ENCODE measurements at places on chromosomes 2 and 18.

DNA sequence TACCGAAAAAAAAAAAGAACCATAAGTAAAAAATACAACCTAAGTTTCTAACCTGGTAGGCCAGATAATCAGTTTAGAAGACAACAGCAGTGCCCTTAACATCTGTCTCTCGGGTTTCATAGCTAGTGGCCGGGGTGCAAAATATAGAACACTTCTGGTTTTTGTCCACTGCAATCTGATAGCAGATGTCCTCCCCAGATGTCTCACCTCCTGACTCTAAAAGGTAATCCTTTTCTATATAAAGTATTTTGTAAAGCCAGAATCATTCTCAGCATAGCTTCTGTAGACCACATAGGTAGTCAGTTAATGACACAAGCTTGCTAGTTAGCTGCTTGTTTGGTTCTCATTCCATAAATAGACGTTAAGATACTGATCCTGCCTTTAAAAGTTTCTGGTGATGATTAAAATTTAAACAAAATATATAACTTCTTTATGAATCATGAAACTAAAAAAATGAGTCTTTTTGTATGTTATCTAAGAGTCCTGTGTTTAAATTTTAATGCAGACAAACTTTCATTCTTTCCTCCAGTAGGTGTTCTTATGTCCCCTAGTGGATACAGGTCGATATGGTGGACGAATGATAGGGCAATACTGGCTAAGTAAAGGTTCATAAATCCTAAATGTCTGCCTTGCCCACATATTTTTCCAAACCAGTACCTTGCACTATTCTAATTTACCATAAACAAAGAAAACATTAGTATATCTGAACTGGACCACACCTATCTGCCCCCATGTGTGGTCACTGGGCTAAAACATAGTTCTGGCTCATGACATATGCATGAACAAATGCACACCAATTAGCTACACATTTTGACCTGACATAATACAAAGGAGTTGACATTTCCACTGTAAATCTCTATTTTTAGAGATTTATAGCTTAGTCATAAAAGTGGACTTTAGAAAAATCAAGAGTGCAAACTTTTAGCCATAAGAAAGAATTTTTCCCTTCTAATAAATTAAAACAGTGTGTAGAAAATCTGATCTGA, 171.0 kb downstream of the SRBD1 start:
- no peak for DNase-seq

- DNase-seq: no peak
Observed at GRCh38 chr2:68566362-68566761, 77.0 kb upstream of the PROKR1 start.

- DNase-seq: no peak
Observed at GRCh38 chr18:75544496-75544895, 117.0 kb upstream of the SMIM21 start.

DNA sequence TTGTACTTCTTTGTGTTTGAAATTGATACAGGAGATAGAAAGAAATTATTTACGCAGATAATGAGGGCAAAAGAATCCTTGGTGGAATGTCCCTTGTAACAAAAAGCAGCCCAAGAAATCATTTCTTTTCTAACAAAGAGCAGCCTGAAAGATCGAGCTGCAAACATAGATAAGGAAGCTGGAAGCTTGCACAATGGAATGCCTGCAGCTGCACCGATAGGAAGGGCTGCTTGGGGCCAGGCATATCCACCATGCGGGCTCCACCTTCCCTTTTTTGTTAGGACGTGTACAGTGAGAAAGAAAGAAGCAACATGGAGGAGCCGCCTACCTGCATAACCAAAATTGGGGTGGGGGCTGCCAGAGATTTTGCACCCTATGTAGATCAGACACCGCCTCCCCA, 568.7 kb downstream of the METTL4 start:
- no peak for DNase-seq

DNA sequence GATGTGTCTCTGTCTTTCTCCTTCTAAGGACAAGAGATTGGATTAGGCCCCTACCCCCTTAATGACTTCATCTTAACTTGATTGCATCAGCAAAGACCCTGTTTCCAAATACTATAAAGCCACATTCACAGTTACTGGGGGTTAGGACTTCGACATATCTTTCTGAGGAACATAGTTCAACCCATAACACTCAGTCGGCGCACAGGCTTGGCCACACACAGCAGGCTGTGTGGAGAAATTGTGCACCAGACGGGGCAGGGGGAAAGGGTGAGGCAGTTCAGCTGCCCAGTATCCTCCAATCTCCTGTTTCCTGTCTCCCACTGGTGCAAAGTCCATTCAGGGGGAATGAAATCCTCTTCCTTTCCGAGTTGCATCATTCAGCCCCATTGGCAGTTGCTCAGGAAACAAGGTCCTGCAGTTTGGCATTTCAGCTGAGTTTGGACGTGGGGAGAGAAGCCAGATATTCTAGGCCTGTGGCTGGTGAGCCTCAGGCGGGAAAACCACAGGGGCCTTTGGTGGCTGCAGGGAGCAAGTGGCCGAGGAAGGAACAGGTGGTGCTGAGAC, 9.4 kb upstream of the RAPGEF4 start:
- no peak for DNase-seq

DNA sequence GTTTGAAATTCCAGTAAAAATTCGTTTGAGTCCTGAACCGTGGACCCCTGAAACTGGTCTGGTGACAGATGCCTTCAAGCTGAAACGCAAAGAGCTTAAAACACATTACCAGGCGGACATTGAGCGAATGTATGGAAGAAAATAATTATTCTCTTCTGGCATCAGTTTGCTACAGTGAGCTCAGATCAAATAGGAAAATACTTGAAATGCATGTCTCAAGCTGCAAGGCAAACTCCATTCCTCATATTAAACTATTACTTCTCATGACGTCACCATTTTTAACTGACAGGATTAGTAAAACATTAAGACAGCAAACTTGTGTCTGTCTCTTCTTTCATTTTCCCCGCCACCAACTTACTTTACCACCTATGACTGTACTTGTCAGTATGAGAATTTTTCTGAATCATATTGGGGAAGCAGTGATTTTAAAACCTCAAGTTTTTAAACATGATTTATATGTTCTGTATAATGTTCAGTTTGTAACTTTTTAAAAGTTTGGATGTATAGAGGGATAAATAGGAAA, 80.7 kb downstream of the ACSL3 start:
- DNase-seq: no peak

DNA sequence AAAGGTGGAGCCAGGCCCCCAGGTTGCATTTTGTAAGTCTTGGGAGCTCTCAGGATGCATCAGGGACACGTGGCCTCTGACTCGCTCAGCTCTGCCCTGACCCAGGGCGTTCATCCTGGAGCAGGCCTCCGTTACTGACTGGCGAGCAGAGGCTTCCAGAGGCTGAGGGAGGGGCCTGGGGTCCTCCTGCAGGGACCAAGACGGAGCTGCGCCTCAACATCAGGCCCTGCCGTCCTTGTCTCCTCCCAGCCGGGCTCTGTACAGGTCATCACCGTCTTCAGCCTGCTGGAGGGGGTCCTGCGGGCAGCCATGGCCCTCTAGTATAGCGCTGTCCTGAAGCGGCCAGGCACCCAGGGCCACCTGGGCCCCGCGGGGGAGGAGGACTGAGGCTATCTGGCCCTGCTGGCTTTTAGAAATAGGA, 10.2 kb upstream of the ALPP start:
- no peak for DNase-seq

Data from NCI-H1694 (cell line).